NCI-H146 (cell line): ENCODE measurements at places on chromosomes 11 and 22.
A peak's percentile ranks its signal among the peaks of the same experiment; 100 is the strongest.

DNA sequence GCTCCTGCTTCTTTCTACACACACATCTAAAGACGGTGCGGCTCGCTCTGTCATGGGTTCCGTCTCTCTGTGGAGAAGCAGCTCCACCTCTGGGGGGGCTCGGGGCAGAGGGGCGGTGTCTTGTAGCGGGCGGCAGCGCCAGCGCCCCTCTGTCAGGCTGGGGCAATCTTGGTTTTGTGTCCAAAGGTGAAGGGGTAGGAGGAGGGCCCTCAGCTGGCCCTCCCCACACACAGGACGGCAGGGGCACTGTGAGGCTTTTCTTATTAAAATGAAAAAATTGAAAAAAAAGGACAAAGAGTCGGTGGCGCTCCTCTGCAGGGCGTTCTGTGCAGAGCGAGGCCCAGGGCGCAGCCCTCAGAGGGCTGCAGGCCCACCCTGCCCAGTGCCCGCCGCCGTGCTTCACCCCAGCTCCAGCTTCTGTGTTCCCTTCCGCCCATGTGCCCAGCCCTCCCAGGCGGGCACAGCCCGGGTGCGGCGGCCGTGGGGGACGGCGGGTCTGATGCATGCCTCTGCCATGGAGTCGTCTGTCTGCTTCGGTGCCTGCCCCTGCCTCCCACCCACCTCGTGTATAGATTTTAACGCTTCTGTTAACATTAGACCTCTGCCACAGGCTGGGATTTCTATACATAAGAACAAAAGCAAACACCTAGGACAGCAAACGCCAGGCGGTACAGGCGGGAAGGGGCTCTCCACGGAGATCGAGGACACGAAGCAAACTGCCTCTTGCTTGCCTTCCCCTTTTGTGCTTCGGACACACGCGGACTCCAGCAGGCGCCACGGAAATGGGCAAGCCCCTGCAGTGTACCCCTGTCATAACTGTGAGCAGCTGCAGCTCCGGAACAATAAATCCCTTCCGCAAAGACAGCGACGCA, 24.5 kb downstream of the MOB2 start:
- no peak for DNase-seq

DNA sequence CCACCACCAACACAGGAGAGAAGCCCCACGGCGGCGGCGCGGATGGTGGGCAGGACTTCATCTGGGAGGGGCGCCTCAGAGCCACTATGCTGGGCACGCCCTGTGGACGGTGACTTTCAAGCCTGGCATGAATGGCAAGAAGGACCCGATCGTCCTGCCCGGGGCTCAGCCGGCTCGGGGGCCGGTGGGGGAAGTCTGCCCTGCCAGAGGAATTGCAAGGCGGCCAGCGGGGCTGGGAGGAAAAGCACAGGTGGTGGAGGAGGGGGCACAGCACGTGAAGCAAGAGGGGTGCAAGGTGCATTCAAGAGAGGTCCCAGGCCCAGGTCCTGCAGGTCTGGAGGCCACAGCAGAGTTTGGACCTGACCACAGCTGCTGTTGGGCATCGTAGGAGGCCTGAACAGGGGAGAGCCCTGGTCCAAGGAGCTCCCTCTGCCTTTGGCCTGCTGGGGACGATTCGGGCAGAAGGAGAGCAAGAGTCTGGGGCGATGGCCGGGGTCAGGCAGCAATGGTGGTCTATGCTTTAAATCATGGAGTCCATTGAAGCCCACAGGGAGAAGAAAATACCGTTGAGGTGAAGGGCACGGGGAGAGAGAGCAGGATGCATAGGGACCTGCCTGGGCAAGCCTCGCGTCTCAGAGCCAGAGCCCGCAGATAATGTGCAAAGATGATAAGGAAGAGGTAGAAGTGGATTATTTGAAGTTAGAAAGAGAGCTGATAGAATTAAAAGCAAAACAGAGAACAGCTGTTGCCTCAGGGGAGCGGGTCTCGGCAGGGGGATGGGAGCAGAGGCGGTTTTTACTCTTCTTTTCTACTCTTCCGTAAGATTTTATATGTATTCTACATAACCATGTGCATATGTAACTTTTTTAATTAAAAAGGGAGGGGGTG, 82.6 kb upstream of the SHISAL1 start:
- no peak for DNase-seq

DNA sequence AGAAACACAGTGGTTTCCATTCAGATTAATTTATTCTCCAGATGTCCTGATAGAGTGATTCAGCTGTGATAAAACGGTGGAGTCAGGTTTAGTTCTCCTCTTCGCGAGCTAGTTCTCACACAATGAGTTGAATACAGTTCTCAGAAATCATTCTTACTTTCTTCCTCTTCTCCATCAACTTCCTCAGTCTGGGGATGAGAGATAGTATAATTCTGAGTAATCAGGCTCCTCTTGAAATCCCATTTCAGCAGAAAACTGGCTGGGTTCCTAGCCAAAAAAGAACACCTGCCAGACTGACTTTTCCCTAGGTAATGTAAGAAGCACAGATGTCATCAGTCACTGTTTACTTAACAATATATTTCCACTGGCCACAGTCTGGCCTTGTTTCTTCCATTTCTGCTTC, 76.7 kb downstream of the SVIP start:
- no peak for DNase-seq

- DNase-seq: peak; percentile 17
Measured at GRCh38 chr11:115505175-115505574, 960 bp upstream of the CADM1 start.

DNA sequence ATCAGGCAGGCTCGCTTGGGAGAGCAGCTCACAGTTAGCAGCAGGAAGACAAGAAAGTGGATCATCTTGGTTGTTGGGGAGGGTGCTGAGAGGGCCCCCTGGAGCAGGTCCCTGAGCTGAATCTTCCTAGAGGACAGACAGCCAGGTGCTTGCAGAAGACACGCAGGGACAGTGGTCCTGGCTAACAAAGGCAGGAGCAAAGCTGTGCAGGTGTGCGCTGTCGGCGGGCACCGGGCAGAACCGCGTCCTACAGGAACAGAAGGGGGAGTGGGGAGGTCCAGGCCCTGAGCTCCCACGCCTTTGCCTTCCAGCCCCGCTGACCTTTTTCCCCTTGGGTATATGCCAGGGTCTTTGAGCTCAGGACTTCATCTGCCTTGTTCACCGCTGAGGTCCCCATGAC, 30.1 kb upstream of the PARVB start:
- DNase-seq: peak; percentile 6

DNA sequence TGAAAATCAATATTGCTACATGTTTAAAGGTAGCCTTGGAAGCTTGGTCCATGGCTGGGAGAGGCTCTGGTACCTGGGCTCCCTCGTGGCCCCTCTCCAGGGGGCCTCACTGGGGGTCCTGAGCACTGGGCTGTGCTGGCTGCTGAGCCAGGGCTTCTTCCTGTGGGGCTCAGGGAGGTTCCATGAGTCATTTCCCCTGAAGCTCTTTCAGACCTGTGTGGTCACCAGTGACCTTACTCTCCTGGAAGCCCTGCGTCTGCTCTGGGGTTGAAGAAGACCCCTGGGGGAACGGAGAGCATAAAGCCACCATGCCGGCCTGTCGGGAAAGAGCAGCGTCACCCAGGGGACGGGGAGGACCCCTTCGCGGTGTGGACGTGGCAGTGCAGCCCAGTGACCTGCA, 389.0 kb downstream of the TBC1D22A start:
- DNase-seq: no peak

GRCh38 chr11:69167130-69167915, 11.6 kb downstream of the SMIM38 start:
- no peak for DNase-seq

DNA sequence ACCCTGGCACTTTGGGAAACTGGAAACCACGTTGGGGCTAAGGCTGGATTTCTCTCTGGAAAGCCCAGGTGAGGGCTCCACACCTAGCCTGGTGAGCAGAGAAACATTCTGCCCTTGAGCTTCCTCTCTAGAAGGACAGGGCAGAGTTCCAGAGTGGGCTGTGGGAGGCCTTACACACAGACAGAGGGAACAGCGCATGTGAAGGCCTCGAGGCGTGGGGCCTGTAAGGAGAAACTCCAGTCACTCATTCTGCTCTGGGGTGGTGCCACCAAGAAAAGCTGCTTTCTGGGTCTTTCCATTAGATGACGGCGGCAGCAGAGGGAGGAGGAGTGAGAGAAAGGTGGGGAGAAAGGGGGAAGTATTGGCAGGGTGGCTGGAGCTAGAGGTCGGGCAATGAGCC, 183.1 kb downstream of the CHST1 start:
- DNase-seq: no peak

GRCh38 chr11:64801158-64801464, 1.9 kb downstream of the MAP4K2 start:
- DNase-seq: no peak

DNA sequence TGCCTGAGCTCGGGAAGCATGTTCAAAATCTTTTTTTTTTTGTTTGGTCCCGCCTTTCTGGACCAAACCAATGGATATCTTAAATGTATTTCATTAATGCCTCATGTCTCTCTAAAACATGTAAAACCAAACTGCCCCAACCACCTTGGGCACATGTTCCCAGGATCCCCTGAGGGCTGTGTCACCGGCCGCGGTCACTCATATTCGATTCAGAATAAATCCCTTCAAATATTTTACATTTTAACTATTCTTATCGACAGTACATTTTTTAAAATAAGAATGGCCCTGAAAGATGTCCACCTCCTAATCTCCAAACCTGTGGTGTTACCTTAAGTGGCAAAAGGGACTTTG, 2.1 kb downstream of the RNH1 start:
- DNase-seq: no peak

GRCh38 chr22:22400099-22400498, 108.4 kb downstream of the ZNF280B start:
- DNase-seq: no peak

GRCh38 chr11:101390539-101390938, 193.3 kb downstream of the TRPC6 start:
- no peak for DNase-seq

GRCh38 chr22:50367778-50368500, 24.8 kb downstream of the PPP6R2 start:
- no peak for DNase-seq

DNA sequence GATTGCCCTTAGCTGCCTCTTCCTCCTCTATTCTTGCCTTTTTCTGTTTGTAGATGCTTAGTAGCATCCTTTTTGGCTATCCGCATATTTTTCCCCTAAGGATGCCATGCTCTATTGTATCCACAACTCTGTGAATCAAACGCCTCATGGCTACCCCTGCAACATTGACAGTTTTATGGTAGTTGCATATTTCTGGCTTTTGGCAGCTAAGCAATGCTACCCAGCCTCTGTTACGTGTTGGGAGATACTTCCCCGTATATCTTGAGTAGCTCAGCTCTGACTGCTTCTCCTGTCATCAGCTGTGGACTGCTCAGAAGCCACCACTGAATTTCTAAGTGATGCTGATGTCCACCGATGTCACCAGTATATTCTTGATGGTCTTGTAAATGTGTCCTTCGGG, 15.1 kb upstream of the SLC3A2 start:
- DNase-seq: no peak

- no peak for DNase-seq
Measured at GRCh38 chr11:130588471-130588870, 140.0 kb downstream of the ADAMTS15 start.

DNA sequence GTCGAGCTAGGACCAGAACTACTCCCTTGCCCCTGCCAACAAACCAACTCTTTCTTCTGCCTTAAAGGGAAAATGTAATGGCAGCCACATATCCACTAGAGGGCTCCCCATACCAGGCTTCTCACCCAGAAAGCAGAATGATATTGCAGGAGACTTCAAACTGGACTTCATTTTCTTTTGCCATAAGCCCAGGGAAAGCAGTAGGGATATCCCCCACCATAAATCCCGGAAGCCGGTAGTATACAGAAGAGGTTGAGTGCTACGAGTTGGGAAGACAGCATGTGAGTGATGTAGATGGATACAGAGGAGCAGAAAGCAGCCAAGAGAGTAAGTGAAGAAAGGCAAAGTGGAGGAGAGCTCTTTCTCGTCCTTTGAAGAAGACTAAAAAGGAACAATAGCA, 12.1 kb downstream of the PLAAT5 start:
- DNase-seq: peak; percentile 59

- no peak for DNase-seq
Measured at GRCh38 chr11:21489416-21490115, 703.3 kb upstream of the ANO5 start.

DNA sequence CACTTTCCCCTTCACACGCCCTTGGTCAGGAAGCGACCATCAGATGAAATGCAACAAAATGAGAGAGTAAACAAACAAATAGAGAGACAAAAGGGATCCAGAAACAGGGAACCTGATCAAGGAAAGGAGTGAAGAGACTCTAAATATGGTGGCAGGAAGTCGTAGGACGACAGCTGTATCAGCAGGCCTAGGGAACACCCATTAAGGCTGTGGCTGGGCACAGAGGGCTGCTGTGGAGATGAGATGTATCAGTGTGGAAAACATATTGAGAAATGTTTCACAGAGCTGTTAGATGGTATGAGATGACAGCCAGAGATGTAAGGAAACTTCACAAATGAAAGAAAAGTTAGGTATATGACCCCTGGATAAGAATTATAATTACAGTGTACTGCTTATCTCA, 155.8 kb upstream of the MTMR2 start:
- DNase-seq: no peak

DNA sequence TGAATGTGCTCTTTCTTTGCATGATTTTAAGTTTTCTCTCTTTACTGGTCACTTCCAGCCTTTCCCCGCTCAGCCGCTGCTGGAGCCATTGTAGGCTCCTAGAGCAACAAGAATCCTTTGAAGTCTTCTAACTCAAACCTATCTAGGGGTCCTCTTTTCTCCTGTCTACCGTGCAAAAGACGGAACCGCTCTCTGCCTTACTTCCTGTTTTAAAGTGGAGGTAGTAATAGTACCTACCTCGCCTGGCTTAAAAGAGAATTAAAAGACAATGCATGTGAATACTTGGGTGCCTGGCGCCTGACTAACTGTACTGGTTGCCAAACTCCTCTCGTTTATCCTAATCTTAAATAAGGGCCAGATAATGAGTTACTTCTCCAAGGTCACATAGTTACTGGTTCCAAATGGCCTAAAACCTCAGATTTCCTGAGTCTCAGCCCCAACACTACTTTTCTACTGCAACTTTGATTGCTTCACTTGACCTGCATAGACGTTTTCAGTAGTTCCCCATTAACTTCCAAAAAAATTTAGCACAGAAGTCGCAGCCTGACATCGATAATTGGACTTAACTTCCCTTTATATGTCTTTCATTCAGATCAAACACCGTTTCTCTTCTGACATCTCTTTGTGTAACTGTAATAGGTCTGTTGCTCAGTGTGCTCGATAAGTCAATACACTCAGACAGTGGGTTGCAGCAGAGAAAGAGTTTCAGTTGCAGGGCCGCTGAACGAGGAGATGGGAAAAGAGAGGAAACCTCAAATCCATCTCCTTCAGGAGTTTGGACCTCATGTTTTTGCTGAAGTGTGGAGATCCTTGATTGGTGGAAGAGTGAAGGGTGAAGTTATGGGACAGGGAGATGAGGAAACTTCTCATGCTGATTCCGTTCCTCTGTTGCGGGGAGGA, 891 bp downstream of the SAMM50 start:
- no peak for DNase-seq

DNA sequence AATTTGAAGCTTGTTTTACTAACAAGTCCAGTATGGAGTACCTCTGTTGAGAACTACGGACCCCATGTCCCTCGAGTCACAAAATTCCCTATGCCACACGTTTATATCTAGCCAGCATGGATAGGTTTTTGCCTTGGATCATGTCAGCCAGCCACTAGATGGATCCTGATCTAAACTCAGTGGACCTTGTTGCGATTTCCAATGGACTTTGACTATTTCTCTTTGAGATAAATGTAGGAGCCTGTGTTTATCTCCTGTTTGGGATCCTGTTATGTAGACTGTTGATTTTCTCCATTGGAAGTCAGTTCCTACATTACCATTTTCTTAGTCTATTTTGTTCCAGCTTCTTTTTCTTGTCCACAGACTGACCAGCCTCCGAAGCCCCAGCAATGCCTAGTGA, 127.1 kb upstream of the BMAL1 start:
- DNase-seq: no peak

- DNase-seq: no peak
Measured at GRCh38 chr11:134638796-134639430, 226.9 kb upstream of the B3GAT1 start.

- peak; percentile 73 for DNase-seq
Measured at GRCh38 chr11:2750682-2751522, 51.1 kb upstream of the KCNQ1OT1 start.
